Colonic mucosa (tissue), 4 donors: ENCODE measurements at places on chromosomes 16 and 17. TPM values are rescaled to one million over a fixed set of nuclear protein-coding genes. Genes with fewer than 3 reads are reported as not detected.

The KRTAP17-1 gene
- total RNA-seq = not detected

The NUBP1 gene
- 28.7 TPM for total RNA-seq

The PRSS36 gene
- 6.4 TPM for total RNA-seq

The ABCC12 gene
- total RNA-seq = not detected

The SNAI3 gene
- total RNA-seq = 0.40 TPM

The FMNL1 gene
- 6.8 TPM for total RNA-seq
